ENCODE measurements at places on chromosomes 5 and 9.

- DNase-seq = no peak
Observed at GRCh38 chr5:178304016-178304415, 71.4 kb upstream of the PHYKPL start.

DNA sequence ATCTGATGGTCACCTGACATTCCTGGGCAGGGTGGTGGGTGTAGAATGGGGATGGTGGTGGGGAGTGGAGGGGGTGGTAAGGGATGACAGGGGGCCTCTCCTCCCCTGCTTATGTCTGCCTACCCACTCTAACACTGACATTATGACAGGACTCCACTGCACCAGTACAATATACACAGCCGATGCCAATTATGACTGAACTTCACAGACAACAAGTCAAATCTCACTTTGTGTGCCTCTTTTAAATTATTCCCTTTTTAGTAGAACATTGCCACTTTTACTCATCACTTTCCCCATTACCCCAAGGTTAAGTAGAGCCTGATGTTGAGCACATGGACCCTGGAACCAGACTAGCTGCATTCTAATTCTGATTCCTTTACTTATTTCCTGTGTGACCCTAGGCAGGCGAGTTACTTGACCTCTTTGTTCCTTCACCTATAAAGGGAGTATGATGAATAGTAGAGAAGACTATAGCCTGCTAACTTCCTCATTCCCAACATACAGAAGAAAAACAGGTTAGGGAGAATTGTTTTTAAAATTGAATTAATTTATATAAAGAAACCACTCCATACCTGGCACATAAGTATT, 464.7 kb downstream of the DMRT2 start:
- no peak for DNase-seq

DNA sequence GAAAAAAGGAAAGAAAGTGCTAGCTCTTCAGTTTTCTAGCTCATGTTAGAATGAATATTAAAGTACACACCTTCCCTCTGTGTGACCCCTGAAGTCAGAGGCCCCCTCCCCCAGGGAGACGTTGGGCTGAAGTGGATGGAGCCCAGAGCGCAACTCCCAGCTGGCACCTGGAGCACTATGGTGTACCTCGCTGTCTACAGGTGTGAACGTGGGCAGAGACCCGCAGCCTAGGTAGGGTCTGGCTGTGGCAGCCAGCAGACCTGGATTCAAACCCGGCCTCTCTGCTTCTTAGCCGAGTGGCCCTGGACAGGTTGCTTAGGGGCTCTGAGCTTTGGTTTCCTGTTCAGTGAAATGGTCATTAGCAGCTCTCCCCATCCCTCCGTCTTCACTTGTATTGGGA, 6.3 kb downstream of the TOR2A start:
- no peak for DNase-seq

GRCh38 chr9:15786616-15787015, 233.8 kb downstream of the CCDC171 start:
- no peak for DNase-seq
